ENCODE measurements at places on chromosomes 11 and 22. TPM values are rescaled to one million over a fixed set of nuclear protein-coding genes. Genes with fewer than 3 reads are reported as not detected.

GRCh38 chr11:95059046-95059445 lies 7.7 kb upstream of the SRSF8 start:
- DNase-seq = no peak

DNA sequence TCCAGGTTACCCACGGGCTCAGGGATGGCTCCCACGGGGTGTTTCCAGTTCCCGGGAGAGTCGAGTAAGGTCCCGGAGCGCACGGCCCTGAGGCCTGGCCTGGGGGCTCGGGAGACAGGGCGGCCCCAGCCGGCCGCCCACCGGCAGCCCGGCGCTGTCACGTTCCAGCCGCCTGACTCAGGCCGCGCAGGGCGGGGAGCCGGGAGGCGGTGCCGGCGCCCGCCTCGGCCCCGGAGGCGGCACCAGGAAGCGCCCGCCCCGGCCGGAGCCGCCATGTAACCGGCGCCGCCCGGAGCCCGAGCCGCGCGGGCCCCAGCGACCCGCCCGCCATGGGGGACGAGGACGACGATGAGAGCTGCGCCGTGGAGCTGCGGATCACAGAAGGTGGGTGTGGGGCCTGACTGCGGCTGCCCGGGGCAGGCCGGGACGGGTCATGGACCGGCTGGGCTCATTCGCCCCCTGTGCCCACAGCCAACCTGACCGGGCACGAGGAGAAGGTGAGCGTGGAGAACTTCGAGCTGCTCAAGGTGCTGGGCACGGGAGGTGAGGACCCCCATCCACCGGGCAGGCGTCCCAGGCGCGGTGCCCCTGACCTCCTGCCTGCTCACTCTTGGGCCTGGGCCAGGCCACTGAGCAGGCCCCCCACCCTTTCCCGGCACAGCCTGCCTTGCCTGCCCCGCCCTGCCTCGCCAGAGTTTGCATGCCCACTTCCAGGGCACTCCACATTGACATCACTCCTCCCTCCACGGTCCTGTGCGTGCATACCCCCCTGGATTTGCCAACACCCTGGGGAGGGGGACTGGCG lies at the start of gene RPS6KA4:
Gene RPS6KA4 (plus strand): TSS at position 256 of the 805 bp plus-strand sequence. CDS start 74 bp downstream, at position 330.
- no peak for DNase-seq

- no peak for DNase-seq
Observed at GRCh38 chr11:75745807-75746206, 22.8 kb upstream of the DGAT2 start.

DNA sequence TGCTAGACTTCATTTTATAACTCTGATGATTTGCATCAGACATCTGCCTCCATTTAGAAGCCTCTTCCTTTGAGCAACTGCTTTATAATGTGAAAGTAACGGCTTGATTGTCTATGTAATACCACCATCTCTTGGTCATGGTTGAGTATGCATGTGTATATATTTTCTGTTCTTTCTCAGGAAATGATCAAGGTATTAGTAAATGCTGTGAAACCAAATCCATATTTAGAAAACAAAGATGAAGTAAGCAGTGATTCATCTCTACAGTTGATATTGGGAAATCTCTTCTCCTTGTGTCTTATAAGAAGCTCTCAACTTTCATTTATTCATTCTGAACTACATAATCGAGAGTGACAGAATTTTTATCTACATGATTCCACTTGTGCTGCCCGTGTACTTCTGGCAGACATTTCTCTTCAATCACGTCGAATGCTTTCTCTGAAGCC lies 104.6 kb upstream of the ANO3 start:
- no peak for DNase-seq

The TTLL1 gene
- 18.8 TPM for total RNA-seq

GRCh38 chr11:118012083-118012669 lies 26.0 kb downstream of the IL10RA start:
- no peak for DNase-seq

GRCh38 chr11:44550123-44550522 lies 15.3 kb upstream of the CD82 start:
- DNase-seq = no peak

GRCh38 chr11:43243927-43244326 lies 67.9 kb upstream of the API5 start:
- no peak for DNase-seq

The GRAP2 gene
- total RNA-seq = 0.24 TPM

The ST14 gene
- not detected for total RNA-seq

Measured in chondrocyte (in vitro differentiated cells).